ENCODE measurements at places on chromosomes 1 and 21.
A peak's percentile ranks its signal among the peaks of the same experiment; 100 is the strongest.

DNA sequence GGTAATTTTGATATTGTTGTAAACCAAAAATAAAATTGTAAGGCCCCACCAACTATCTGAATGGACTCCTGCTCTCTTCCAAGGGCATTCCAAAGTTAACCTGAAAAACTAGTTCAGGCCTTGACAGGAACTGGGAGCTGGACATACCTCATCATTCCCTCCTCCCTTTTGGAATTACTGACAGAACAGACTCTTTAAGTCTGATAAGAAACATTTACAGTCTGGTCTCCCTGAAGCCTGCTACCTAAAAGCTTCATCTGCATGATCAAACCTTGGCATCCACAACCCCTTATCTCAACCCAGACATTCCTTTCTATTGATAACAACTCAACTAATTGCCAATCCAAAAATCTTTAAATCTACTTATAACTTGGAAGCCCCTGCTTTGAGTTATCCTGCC, 123.8 kb downstream of the TLR5 start:
- no peak for DNase-seq

DNA sequence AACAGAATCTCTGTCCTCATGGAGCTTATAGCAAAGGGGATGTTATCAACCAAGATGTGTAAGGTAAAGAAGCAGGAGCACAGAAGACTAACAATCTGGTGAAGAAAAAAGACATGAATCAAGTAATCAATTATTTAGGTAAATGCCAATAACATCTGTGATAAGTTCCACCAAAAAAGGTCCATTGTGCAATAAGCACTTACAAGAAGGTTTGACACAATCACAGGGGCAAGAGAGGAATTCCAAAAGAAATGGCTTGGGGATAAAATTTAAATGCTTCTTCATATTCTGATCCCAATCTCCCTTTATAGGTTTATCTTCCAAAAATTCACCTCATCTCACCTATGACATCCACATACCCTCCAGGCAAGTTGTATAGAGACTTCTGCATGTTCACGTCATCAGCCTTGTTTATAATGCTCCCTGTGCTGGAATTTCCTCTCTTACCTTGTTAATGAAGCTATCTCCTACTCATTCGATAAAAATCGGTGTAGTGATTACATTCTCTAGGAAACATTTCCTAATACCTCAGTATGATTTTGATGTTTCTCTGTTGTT, 53.6 kb upstream of the DPT start:
- no peak for DNase-seq

- DNase-seq = no peak
Measured at GRCh38 chr1:210711825-210712612, 383.3 kb downstream of the HHAT start.

GRCh38 chr1:161098210-161099068, at the start of gene KLHDC9:
TSS of gene KLHDC9 (plus strand) at chr1:161098361. CDS start at chr1:161098536, 175 bp downstream.
- peak; percentile 81 for DNase-seq

DNA sequence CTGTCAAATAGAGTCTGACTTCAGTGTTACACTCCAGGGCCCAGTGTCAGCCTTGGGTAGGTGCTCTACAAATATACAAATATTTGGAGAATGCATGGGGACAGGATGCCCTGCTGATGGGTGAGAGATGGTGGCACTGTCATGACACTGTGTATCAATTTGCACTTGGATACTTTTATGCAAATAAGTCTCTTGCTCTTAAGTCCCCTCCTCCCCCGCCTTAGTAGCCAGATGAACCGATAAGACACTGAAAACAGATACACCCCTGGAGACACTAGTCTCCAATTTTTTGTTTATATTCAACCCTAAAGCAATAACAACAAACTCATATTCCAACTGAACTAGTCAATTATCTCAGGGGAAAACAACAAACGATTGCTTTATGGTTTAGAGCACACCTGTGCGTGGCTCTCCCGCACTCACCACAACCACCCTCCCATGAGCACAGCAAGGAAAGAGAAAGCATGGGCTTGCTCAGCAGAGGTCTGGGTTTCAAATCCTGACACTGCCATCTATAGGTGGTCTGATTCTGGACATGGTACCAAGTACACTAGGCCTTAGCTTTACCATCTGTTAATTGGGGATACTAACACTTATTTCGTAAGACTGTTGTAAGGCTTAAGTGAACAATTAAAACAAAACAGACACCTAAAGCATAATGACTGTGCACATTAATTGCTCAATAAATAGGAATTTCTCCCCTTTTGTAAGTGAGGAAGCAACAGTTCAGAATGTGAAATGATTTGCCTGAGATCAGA, 50.3 kb downstream of the HIVEP3 start:
- DNase-seq = no peak

DNA sequence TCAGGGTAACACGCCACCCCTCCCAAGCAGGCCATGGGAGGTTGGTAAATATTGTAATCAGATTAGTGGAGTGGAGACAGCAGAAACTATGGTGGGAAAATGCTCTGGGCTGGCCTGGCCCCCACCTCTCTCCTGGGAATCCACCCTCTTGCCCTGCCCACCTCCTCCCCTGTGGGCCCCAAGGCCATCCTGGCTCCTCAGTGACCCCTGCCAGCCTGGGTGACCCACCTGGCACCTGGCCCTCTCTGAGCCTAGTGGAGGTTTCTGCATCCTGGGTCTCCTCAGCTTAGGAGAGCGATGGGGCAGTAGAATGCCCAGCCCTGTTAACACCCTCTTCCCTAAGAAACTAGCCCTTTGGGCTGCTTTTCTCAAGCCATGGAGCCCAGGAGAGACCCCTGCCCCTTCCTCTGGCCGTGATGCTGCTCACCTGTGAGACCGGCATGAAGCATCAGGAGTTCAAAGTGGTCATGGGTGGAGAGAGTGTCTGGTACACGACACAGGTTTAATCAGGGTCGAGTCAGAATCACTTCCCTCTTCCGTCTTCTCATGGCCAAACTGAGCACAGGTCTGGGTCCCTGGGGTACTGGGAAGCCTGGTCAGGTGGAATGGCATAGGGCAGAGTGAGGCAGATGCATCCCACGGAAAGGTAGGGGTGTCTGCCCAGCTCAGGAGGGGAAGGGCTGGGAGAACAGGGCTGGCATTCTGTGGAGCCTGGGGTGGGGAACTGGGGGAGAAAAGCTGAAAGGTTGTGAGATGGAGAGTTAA, 10.7 kb upstream of the DMBX1 start:
- no peak for DNase-seq
